ENCODE measurements at places on chromosomes 12 and 14.

DNA sequence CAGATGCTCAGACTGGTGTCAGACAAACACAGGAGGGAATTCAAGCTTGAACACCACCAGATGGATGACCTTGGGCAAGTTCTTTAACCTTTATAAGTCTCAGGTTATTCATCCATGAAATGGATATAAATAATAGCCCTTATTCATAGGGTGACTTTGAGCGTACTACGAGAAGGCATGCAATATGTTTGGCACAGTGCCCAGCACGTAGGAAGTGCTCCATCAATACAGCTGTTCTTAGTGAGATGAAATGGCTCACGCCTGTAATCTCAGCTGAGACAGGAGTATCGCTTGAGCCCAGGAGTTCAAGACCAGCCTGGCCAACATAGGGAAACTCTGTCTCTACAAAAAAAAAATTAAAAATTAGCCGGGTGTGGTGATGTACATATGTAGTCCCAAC, 84.8 kb upstream of the FICD start:
- peak; percentile 26 for DNase-seq

GRCh38 chr12:108080363-108080762, 48.7 kb upstream of the WSCD2 start:
- DNase-seq, result no peak

- DNase-seq, result no peak
Measured at GRCh38 chr12:3931776-3932175, 58.6 kb upstream of the PARP11 start.

DNA sequence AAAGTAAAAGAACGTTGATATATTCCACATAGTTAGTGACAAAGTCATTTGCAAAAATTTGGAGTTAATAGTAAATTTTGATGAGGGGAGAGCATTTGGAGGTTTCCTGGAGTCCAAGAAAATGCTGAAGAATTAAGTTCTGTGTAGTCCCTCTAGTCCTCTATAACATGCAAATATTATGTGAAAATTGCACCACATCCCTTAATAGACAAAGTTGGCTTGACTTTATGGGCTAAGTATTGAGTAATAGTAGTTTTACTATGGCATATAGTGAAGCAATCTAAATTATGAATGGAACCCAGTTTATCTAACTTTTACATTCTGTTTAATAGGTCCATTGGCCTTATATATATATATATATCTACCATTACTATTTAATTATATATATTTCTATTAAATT, 66.4 kb upstream of the DCN start:
- no peak for DNase-seq

GRCh38 chr12:90773491-90773890, 181.5 kb downstream of the CCER1 start:
- DNase-seq, result no peak

DNA sequence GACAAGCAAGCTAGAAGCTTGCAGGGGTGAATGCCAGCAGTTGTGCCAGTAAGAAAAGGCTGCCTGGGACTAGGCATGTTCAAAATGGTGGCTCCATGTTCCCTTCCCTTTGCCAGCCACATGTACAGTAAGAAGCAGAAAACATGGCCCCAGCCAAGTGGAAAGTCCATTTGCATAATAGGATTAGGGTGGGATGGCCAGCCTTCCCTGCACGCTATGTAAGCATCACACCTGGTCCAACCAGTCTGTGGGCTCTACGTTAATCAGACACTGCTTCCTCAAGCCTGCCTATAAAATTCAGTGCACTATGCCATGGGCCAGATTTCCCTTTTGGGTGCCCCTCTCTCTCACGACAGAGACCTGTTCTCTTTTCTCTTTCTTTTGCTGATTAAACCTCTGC, 288.4 kb downstream of the GXYLT1 start:
- no peak for DNase-seq

DNA sequence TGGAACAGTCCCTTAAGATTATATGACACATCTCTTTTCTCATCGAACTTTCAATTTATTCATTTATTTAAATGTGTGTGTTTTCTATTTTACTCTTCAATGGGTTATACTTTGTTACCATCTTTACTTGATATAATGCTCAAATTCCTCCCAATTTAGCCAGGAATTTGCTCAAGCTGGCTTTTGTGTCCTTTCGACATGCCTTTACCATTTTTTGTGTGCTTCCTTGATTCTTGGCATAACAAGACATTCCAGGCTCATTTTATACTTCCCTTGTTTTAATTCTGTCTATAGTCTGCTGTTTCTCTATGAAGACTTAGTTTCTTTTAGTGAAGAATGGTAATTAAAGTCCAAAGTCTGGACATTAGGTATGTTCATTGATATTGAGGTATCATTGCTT, 315.8 kb downstream of the AEBP2 start:
- DNase-seq, result no peak

GRCh38 chr14:54427871-54428270, 13.3 kb downstream of the CNIH1 start:
- no peak for DNase-seq

GRCh38 chr12:65300679-65301349, 22.3 kb downstream of the MSRB3 start:
- DNase-seq, result peak; percentile 7

GRCh38 chr14:37247791-37248461, 50.2 kb downstream of the MIPOL1 start:
- DNase-seq, result no peak

DNA sequence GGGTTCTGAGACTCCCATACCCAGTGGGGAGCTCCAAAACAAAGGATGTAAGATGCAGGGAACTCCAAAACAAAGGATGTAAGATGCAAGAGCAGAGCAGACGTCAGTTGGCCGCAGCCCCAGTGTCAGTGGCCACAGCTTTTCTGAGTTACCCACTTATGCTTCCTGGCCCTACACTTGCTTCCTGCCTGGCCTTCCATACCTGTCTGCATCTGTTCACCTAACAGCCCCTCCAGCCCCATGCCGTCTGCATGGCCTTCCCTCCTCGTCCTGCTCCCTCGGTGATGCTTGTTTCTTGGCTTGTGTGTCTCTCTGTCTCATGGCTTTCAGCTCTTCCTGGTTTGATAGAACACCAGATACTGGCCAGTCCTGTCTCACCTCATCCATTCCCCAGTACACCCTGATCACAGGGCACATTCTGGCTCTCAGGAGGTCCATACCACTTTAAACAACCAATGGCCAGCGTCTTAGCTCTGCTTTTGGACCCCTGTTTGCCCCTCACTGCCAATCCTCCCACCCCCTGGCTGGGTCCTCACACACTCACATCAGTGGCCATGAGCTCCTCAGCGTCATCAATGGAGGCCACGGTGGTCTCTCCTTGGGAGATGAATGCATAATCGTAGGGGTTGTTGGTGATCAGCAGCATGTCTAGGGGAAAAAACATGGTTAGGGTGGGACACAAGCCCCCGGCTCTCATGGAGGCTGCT, 5.3 kb downstream of the MYH7 start:
- no peak for DNase-seq

GRCh38 chr12:95143621-95144205, 70.3 kb upstream of the NR2C1 start:
- DNase-seq, result no peak

- no peak for DNase-seq
Measured at GRCh38 chr12:57733928-57734327, 4.6 kb downstream of the AGAP2 start.

- no peak for DNase-seq
Measured at GRCh38 chr12:5945071-5946008, at the start of gene ANO2. Gene ANO2, minus strand, starts transcription at chr12:5945259. Its CDS starts 42 bp downstream, at chr12:5945217.

GRCh38 chr14:68527329-68527851, 265.5 kb downstream of the ZFP36L1 start:
- no peak for DNase-seq

DNA sequence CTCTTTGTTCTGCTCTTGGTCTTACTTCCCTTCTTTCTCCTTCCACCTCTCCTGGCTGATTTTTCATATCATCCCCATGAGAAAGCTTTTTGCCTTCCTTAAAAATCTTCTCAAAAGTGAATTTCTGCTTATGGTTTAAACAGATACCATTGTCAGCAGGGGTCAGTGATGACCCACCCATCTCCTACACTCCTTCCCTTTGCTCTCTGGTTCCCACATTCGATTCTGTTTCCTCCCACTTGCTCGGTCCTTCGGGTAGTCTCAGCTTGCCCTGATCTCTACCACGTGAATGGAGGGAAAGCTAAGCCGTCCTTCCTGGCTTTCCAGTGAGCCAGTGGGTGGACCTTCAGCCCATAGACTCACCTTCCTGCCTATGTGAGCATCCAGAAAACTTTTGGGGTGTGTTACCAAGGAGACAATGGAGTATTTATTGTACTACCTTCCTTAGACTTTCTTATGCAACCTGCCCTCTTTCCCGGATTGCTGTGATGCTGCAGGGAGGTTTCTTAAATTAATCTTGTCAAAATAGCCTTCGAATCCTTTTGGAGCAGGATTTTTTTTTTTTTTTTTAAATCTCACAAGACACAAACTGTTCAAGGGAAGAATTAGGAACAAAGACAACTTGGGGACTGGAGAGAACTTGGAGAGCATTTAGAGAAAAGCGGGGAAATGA, 306.3 kb downstream of the CACNA1C start:
- DNase-seq, result no peak

GRCh38 chr12:110807640-110808039, 39.1 kb upstream of the CCDC63 start:
- no peak for DNase-seq

- peak; percentile 29 for DNase-seq
Measured at GRCh38 chr12:58919231-58920101, 838 bp downstream of the LRIG3 start.

GRCh38 chr12:27048822-27049752, 26.7 kb downstream of the MED21 start:
- DNase-seq, result no peak

DNA sequence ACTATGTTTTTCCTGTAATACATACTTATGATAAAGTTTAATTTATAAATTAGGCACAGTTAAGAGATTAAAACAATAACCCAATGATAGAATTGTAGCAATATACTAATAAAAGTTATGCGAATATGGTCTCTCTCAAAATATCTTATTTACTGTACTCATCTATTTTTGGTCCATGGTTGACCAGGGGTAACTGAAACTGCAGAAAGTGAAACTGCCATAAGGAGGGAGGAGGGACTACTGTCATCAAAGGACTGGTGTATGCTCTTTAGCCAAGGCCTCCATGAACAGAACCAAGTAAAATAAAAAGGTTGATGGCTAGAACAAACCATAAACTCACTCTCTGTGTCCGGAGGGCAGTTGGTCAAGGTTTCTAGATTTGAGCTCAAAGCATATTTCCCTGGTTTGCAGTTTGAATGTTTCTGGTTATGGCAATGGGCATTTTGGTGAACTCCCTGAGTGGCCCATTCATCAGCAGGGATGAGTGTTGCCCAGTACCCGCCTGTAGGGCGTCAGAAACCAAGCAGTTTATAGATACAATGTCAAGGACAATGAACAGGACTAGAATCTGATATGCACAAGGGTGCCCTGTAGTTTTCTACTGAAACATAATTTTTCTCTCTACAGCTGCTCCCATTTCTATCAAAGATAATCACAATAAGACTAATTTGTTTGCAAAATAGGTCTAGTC, 19.8 kb downstream of the LEMD3 start:
- DNase-seq, result no peak

GRCh38 chr14:75578786-75579337, 442 bp downstream of the FLVCR2 start:
- DNase-seq, result no peak

- no peak for DNase-seq
Measured at GRCh38 chr14:83184531-83184930, 1650.9 kb upstream of the SEL1L start.

- peak; percentile 34 for DNase-seq
Measured at GRCh38 chr12:64080319-64081007, 141.6 kb downstream of the KICS2 start.

DNA sequence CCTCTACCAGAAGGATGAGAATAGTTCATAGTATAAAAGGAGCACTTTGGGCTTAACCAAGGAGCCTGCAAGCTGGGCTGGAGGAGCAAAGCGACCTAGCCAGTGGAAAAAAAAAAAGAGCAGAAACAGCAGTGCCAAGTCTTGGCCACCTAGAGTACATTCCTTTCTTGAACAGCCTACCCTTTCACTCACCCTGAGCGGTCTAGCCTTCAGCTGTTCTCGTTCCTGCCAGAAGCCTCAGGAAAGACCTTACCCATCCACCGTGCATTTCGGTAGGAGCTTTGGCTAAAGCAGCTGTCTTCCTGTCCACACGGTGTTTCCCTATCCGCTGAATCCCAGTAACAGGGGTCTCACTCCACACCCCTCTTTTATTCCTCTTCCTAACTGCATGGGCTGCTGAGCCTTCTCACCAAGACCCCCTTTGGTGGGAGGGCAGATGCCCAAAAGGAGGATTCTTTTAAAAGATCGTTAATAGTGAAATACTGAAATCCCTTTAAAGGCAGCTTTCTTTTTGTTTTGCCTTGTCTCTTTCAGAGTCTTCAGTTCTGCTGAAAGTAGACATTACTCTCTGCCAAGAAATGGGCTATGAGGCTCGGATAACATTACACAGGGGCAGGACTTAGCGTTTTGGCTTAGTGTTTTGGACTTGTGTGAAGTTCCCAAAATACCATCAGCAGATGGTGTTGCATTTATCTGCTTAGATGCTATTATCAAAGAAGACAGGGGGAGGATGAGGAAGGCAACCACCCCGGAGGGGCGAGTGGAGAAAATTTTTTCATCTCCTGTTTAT, 88.5 kb upstream of the METAP2 start:
- no peak for DNase-seq

DNA sequence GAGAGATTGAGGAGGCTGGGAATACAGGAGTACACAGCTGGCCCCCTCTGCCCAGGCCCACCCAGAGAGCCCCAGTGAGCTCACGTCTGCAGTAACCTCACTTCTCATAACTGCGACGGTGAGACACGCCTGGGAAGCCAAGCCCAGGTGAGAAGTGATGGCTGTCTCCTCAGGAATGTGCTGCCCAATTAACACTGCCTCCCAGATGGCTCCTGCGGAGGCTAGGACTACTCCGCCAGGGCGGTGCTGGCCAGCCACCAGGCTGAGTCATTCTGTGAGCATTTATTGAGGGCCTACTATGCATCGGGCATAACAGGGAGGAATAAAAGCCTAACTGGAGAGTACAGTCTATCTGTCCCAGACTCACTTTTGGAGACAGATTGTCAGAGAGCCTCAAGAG, 9.3 kb upstream of the TMEM106C start:
- DNase-seq, result no peak

- DNase-seq, result peak; percentile 65
Measured at GRCh38 chr12:108457006-108457733, 57.9 kb upstream of the FICD start.

- no peak for DNase-seq
Measured at GRCh38 chr14:103537175-103537990, 8.4 kb downstream of the TRMT61A start.

- DNase-seq, result no peak
Measured at GRCh38 chr14:79656056-79656455, 555.2 kb downstream of the DIO2 start.
